ENCODE measurements at places on chromosomes 3 and 15.

DNA sequence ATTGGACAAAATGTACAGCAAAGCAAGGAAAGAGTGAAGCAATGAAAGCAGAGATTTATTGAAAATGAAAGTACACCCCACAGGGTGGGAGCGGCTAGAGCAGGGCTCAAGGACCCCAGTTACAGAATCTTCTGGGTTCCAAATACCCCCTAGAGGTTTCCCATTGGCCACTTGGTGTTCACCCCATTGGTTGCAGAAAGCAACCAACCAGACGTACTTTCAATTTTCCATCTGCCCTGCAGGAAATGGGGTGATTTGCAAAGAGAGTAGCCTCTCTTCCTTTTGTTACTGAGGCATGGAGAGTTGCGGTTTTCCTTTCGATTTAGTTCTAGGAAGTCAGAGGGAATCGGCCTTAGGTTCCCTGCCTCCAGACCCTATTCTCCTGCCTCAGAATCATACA is 2.4 kb downstream of the PML start:
- DNase-seq, result peak; percentile 69

- DNase-seq, result no peak
Measured at GRCh38 chr3:150073513-150073912, 102.8 kb upstream of the PFN2 start.

DNA sequence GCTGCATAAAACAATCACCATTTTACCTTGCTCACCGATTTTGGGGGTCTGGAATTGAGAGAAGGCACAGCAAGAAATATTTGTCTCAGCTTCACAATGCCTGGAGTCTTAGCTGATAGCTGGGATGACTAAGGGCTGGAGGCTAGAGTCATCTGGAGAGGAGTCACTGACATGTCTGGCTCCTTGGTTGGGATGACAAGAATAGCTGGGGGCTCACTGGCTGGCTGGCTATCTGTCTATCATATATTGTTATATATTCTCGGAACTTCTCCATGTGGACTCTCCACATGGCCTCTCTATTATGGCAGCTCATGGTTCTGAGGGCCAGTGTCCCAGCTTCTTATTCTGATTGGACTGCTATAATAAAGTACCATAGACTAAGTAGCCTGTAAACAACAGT is 20.0 kb upstream of the TRIM71 start:
- DNase-seq, result no peak

GRCh38 chr15:57114070-57114469 is 195.6 kb downstream of the TCF12 start:
- no peak for DNase-seq

- peak; percentile 83 for DNase-seq
Measured at GRCh38 chr3:42654331-42655201, 1.1 kb downstream of the ZBTB47 start.

DNA sequence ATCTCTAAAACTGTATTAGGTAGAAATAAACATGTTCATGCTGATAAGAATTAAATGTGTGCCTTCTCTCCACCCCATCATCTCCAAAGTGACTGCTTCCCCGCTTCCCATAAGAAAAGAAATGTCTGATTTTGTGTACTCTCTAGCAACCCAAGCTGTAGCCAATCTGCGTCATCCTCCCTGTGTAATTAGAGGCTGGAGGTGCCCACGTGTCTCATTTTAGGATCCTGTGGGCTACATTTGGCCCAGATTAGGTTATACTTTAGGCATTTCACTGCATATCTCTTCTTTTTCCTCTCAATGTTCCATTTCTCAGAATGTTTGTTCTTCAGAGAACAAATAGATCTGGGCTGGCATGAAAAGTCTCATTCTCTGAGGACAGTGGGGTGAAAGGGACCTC is 19.3 kb upstream of the ZNF148 start:
- DNase-seq, result no peak

DNA sequence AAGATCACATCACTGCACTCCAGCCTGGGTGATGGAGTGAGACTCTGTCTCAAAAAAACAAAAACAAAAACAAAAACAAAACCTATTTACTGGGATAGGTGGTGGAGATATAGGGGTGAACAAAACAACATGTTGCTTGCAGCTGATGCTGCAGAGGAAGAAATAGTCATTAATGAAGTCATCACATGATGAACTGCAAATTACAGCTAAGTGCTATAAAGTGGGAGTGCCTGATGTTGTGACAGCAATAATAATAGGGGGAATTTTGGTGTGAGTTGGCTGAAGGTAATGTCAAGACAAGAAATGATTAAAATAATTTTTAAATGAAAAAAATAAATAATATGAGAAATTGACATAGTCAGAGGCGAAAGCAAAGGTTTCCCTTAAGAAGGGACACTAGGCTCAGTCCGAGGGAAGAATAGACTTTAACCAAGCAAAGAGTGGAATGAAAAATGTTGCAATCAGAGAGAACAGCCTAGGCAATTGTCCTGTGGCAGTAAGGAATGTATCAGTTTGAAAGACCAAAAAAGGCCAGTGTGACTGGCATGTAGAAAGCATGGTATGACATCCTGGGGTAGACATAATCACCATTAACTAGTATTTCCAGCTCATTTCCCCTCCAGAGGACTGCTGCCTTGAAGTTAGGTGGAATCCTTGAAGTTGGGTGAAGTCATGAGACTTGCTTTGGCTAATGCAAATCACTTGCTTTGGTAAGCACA is 14.7 kb upstream of the PIK3CB start:
- DNase-seq, result no peak

DNA sequence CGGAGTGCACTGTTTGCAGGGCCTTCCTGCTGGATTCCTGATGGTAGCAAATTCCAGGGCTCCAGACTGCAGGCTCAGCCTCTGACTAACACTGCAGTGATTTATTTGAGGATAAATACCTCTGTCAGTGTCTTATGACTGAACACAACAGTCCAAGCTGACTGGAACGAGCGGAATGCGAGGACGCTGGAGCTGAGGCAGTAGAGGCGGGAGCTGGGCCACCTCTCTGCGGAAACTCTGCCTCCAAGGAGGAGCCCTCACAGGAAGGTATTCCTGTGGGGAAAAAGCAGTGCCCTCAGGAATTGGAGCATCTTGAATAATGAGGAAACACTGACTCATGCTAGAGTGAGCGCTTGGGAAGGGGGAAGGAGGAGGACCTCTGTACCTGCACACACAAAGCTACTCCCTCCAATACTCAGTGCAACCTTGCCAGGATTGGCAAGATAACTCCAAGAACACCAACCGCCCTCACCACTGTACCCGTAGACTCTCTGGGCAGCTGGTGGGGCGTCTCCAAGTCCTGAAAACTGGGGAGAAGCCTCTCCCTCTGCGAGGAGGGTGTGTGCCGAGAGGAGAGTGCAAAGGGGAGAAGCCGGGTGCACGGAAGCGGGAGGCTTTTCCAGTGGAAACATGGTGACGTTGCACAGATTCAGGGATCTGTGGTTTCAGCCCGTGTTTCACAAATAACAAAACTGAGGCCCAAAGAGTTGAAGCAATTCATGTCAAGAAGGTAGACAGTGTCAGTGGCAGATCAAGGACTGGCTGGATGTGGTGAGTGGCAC is 43.0 kb downstream of the VGLL4 start:
- peak; percentile 84 for DNase-seq

Measured in AG08396 (cell line).